ENCODE measurements at places on chromosomes 7 and 10.

- DNase-seq = no peak
Measured at GRCh38 chr7:116511552-116512519, 12.3 kb downstream of the CAV2 start.

- no peak for DNase-seq
Measured at GRCh38 chr7:27099453-27100370, 2.8 kb downstream of the HOXA2 start.

GRCh38 chr10:129896860-129897200 lies 67.2 kb downstream of the EBF3 start:
- DNase-seq = no peak

GRCh38 chr7:113796557-113796956 lies 122.3 kb downstream of the PPP1R3A start:
- no peak for DNase-seq

DNA sequence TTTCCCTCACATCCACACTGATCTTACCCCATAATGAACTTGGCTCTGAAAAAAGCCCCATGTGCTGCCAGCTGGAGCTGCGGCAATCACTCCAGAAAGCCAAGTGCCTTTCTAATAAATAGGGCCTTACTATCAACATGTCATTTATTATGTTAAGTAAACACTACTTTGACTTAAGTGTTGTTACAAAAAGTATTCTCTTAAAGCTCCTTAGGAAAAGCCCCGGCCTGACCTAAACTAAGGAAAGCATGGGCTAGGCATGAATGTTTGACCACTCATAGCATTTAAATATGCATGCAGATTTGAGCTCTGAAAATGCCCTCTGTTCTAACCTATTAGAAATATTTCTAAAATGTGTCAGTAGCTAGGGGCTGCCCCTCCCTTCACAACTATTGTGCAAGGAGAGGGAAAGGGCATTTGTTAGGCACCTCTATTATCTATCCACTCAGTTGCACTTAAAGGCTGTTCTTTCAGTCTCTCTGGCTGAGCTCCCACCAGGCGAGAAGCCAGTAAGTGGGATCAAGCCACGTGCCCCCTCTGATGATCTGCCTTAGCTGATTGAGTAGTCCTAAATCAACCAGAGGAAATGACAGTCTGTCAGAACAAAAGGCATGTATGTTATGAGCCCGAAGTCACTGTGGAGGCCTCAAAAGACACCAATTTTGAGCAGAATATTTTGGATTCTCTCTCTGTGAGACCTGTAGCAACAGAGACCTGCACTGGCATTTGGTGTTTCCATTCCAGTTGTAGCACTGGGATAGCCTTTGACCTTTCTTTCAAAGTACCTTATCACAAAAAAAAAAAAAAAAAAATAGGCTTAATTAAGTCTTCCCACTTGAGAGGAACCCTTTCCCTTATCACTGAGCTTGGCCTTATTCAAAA lies 77.1 kb downstream of the ITGB8 start:
- DNase-seq = no peak

DNA sequence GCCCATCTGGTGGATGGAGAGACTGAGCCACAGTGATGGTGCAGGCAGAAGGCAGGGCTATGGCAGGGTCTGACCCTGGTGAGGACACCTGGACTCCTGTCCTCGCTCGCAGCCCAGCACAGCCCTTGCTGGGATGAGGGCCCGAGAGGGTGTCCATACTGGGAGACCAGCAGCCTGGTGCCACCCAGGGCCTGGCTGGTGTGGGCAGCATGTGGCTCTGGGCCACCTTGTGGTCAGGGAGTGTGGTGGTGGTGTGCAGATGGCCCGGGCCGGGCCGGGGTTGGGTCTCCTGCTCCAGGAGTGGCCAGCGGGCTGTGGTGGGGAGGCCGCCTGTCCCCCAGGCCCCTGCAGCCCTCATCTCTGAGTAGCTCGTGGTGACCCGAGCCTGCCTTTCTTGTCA lies 14.9 kb downstream of the ADCY1 start:
- DNase-seq = no peak

GRCh38 chr10:70615784-70616522 lies 13.4 kb upstream of the PRF1 start:
- no peak for DNase-seq

GRCh38 chr10:11899067-11899876 lies 76.1 kb downstream of the PROSER2 start:
- no peak for DNase-seq

DNA sequence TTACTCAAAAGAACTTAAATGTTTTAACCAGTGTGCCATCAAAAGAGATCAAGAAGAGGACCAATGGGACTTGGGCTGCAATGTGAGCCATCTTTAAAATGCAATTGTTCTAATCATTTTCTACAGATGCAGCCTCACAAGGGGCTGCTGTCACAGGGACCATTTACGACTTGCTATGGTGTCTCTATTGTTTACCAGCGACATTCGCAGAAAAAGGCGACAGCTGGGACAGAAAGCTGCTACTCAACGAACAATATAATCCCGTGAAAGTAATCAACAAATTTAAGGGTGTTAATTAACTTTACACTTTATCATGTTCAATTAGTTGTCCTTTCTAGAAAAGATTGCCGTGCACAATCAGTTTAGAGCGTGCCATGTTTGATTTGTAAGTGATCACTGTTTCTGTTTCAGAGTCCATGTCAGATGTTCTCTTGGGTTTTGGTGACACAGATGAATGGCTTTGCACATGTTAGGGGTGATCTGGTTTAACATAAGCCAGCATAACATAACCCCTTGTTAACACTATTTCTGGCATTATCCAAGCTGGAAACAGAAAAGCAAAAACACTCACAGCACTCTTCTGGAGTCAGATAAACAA lies 110.8 kb downstream of the HIBADH start:
- no peak for DNase-seq

GRCh38 chr7:155724327-155725005 lies 80.0 kb downstream of the RBM33 start:
- no peak for DNase-seq

DNA sequence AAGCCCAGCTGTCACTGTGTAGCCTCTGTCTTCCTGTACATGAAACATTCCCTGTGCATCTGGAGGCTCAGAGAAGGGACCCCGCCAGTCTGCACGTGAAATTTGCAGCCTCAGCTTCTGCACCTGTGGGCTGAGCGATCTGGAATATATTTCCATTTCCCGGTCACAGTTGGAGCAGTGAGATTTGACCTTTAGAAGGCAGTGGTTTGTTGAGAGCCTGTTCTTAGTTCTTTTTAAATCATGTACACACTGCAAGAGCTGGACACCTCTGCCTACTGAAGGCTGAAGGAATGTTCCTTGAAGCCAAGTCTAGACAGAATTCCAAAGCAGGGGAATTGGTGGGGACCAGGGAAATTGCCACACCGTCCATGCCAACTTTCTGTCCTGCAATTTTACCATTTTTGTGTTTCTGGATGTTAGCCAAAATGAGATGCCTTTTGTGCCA lies 706.6 kb downstream of the INHBA start:
- no peak for DNase-seq

- DNase-seq = no peak
Measured at GRCh38 chr10:45444976-45445898, 71.2 kb downstream of the ALOX5 start.

GRCh38 chr7:116339564-116339963 lies 129.2 kb downstream of the TES start:
- no peak for DNase-seq

GRCh38 chr10:93711891-93712290 lies 9.5 kb upstream of the FRA10AC1 start:
- DNase-seq = no peak
